ENCODE measurements at places on chromosomes 3 and 15.

DNA sequence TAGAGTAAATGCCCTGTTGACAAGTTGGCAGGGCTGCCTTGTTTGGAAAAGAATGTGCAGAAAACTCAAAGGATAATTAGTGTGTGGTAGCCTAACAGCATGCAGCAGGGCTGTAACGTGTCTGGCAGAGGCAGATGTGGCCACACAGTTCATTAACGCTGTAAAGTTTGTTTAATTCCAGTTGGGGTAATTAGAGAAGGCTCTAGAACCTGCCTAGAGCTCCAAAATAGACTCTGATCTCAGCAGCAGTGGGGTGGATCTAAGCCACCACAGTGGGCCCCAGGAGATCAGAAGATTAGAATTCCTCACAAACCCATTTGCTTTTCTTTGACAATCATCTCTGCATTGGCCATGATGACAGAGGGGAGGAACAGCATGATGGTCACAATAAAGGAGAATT lies 65.1 kb upstream of the LEKR1 start:
- DNase-seq: no peak

DNA sequence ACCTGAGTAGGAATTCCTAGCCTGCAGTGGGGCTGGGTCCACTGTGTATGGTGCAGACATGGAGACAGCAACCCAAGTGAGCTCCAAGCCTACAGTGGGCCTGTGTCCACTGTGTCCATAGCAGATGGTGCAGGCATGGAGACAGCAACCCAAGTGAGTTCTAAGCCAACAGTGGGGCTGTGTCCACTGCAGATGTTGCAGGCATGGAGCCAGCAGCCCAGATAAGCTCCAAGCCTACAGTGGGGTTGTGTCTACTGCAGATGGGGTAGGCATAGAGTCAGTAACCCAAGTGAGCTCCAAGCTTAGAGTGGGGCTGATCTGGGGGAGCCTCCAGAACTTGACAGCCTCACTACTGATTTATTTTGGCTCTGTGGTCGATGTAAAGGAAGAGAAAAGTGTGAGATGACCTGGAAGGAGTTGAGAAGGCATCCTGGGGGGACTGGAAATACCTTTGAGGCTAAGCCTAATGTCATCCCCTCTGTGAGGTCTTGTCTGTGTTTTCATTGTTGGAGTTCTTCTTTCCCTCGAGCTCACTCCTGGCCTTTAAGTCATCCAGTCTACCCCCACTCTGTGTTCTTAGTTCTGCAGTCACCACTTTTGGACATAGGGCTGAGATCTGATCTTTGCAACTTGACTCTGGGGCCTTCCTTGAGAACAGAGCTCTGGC lies 22.4 kb upstream of the IL16 start:
- DNase-seq: no peak

DNA sequence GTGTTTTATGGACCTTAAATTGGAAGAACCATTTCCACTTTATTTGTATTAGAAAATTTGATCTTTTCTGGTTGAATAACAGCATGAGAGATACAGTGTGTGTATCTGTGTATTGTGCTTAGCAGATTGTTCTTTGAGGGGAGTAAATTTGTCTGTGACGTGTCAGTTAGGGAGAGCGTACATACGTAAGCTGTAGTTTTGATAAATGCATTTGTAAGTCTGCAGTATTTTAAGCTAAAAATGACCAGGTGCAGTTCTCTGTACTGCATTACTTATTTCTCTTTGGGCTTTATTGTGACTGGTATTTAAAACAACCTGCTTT lies 264.8 kb downstream of the ROBO2 start:
- DNase-seq: no peak

GRCh38 chr3:126945171-126945721 lies 37.7 kb upstream of the PLXNA1 start:
- no peak for DNase-seq

DNA sequence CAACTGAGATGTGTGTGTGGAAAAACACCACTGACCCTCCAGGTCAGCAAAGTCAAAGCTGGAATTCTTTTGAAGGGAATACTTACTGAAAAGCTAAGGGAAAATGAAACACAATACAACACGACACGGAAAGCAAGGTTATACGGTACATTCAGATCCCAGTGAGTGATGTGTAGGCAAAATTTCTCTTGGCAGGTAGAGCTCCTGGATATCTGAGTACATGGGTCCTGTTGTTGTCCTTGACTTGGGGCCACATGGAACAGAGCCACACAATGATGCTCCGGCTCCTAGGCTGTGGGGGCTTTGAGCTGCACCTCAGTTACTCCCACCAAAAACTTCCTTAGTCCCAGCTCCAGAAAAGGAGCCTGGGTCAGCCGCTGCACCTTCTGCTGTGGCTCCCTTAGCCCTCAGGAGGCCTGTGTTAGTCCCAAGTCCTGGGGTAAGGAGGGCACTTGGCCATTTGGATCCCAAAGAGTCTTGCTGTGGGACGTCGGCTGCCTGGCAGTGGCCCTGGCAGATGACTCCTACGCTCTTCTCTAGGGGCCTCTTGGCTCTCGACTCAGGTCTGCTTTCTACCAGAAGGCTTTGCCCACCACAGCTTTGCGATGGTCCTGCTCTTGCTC lies 95.6 kb downstream of the ADCY5 start:
- no peak for DNase-seq

DNA sequence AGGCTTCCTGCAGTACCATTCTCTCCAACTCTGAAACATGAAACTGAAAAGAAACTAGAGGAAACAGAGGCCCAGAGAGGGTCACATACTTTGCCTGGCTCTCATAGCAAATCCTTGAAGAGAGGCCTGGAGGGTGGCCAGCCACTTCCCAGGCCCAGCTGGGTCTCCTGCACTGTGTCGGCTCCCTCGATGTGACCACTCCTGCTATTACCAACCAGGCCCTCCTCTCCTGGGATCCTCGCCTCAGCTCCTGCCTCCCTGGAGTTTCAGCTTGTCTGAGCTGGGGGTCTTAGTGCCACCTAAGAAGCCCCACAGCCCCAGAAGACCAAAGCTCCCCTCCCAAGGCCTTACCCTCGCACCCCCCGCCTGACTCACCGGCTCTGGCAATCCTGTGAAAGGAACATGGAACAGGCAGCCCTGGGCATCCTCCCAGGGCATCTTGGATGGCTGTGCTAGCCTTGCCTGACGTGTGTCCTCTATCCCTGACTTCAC lies 4.6 kb downstream of the LOXL1 start:
- no peak for DNase-seq

GRCh38 chr3:187678726-187679268 lies 8.6 kb upstream of the SST start:
- DNase-seq: no peak

DNA sequence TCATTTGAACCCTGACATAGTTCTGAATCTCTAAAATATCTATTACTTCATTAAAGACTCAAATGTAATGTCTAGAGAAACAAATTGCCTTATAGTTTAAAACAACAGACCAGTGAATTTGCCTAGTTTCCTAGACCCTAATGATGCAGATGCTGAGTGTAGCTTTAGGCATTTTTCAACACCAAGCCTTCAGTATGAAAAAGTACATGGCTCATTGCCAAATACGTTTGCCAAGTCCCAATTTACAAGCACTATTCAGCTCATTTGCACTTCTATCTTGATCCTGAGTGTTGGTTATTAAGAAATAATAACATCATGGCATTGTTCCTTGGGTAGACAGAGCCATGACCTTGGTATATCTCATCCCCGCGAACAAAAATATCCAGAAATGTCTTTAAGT lies 46.8 kb downstream of the EOMES start:
- DNase-seq: no peak

DNA sequence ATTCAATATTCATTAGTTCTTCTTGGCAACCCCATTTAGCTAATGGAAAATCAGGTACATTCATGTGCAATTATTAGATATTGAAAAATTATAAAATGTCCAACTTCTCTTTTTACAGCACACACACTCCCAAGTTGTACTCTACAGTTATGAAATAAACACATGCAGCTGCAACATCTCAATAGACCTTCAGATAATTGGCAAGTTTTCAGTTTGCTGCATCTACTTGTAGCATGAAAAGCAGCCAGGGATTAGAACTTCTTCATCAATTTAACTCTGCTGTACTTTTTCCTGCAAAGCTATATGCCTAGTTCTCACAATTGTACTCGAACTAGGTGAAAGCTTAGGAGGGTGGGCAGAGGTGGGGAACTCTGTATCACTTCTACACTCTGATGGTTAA lies 46.6 kb upstream of the FHIT start:
- no peak for DNase-seq

DNA sequence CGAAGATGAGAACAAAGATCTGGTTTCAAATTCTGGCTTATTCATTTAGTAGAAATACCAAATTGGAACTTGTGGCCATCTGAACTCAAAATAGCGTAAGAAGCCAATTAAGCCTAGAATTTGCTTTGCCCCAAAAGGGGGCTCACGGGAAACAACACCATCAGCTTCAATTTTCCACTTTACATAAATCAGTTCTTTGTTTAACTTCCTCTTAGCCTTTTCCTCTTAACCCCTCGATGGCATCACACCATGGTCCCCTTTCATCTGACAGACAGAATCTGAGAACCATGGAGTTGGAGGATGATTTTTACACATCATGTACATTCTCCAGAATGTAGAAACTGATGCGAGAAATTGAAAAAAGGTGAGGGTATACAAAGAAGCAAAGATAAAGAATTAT lies 207.0 kb downstream of the FOXP1 start:
- no peak for DNase-seq

GRCh38 chr3:64267721-64268604 lies 42.7 kb upstream of the PRICKLE2 start:
- no peak for DNase-seq

DNA sequence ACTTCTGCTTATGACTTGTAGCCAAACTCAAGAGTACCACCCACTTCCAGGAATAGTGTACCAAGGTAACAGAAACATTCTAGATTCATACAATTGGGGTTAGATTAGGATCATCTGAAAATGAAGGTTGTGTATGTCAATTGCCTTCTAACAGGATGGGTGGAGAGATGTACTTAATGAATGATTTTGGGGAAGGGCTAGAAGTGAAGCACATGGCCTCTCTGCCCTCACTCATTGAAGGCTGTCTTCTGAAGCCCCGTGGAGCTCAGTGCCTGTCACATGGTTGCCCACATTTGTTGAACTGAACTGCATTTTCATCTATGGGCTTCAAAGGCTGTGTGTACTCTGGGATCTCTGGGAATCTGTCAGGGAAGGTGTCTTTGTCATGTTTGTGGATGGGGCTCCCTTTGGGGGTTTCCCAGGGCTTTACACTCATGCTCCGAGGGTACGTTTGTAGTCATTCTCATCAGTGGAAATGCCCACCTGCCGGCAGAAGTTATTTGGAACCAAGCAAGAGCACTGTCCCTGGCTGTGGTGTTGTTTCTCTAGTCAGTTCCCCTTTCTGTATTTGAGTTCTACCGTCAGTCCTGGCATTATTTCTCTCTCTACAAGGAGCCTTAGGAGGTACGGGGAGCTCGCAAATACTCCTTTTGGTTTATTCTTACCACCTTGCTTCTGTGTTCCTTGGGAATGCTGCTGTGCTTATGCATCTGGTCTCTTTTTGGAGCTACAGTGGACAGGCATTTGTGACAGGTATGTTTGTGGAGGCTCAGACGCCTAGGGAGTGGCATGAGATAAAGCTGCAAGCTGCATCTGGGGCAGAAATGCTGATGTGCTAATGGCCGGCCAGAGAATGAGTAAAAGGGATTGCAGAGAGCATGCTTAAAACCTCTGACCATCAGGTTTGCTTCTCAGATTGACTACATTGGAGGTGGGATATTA lies 22.4 kb downstream of the CD86 start:
- no peak for DNase-seq

Measured in stimulated activated naive CD4-positive, alpha-beta T cell treated with Interleukin-2 at 50 U/mL for 16 hours (primary cell).